Epithelial cell of alveolus of lung (primary cell): ENCODE measurements at places on chromosomes 12 and 14. TPM values are rescaled to one million over a fixed set of nuclear protein-coding genes. Genes with fewer than 3 reads are reported as not detected.

The TAS2R7 gene
- total RNA-seq: not detected in 2 replicates

The AKAP5 gene
- 0.08 and 0.26 TPM in 2 replicates for total RNA-seq

The KCNC2 gene
- not detected in 2 replicates for total RNA-seq

The SLC25A47 gene
- total RNA-seq: 0.48 TPM in 1 of 2 replicates, not detected in the other

The RAP1B gene
- 159 and 167 TPM in 2 replicates for total RNA-seq

The KRT75 gene
- total RNA-seq: not detected in 2 replicates

The DCN gene
- total RNA-seq: 142 and 1,362 TPM in 2 replicates

The STXBP6 gene
- 5.0 and 15.4 TPM in 2 replicates for total RNA-seq

The SMARCC2 gene
- total RNA-seq: 27.5 and 43.8 TPM in 2 replicates

The TMEM253 gene
- not detected in 2 replicates for total RNA-seq

The RTL1 gene
- total RNA-seq: not detected in 2 replicates

The FOS gene
- 99.3 and 179 TPM in 2 replicates for total RNA-seq

The KERA gene
- total RNA-seq: not detected in 2 replicates

The GPR68 gene
- under 0.01 and 1.6 TPM in 2 replicates for total RNA-seq

The GZMH gene
- not detected in 2 replicates for total RNA-seq

The DGKA gene
- total RNA-seq: 14.8 and 31.3 TPM in 2 replicates

The IAPP gene
- not detected in 2 replicates for total RNA-seq

The FGD6 gene
- 4.9 and 7.6 TPM in 2 replicates for total RNA-seq

The OTX2 gene
- not detected in 2 replicates for total RNA-seq

The IL25 gene
- not detected in 2 replicates for total RNA-seq

The DENND5B gene
- total RNA-seq: 5.6 and 6.9 TPM in 2 replicates

The NOP9 gene
- 18.2 and 18.6 TPM in 2 replicates for total RNA-seq

The CDK4 gene
- total RNA-seq: 141 and 233 TPM in 2 replicates

The PPFIA2 gene
- total RNA-seq: 2.2 TPM in 1 of 2 replicates, not detected in the other

The C14orf180 gene
- total RNA-seq: not detected in 2 replicates

The SERPINA9 gene
- not detected in 2 replicates for total RNA-seq

The USP44 gene
- 0.72 and 1.8 TPM in 2 replicates for total RNA-seq

The WIF1 gene
- total RNA-seq: not detected in 2 replicates

The LRRK2 gene
- 1.6 and 1.8 TPM in 2 replicates for total RNA-seq

The CD163L1 gene
- 0.16 and 0.26 TPM in 2 replicates for total RNA-seq

The OR4E2 gene
- not detected in 2 replicates for total RNA-seq

The ASIC1 gene
- 3.1 and 14.3 TPM in 2 replicates for total RNA-seq

The WNT1 gene
- total RNA-seq: not detected in 2 replicates

The PLEKHG3 gene
- 3.2 and 8.5 TPM in 2 replicates for total RNA-seq

The GNB3 gene
- 0.39 and 0.48 TPM in 2 replicates for total RNA-seq

The CLEC2B gene
- total RNA-seq: 8.6 and 9.8 TPM in 2 replicates

The SAMD15 gene
- total RNA-seq: 0.39 and 0.48 TPM in 2 replicates

The TAMALIN gene
- 4.5 and 19.5 TPM in 2 replicates for total RNA-seq

The INSM2 gene
- total RNA-seq: not detected in 2 replicates

The CLEC2D gene
- total RNA-seq: 2.1 and 3.0 TPM in 2 replicates

The FOXN4 gene
- not detected in 2 replicates for total RNA-seq

The RNASE1 gene
- total RNA-seq: 1.7 and 4.1 TPM in 2 replicates
